ENCODE measurements at places on chromosomes 4 and X.

DNA sequence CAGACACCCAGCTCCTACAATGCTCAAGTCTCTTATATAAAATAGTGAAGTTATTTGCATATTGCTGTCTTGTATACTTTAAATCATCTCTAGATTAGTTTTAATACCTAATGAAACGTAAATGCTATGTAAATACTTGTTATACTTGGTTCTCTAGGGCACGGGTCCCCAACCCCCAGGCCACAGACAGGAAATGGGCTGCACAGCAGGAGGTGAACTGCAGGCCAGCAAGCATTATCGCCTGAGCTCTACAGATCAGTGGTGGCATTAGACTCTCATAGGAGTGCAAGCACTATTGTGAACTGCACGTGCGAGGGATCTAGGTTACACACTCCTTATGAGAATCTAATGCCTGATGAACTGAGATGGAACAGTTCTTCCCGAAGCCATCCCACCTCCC is 395.9 kb upstream of the EMCN start:
- no peak for DNase-seq

DNA sequence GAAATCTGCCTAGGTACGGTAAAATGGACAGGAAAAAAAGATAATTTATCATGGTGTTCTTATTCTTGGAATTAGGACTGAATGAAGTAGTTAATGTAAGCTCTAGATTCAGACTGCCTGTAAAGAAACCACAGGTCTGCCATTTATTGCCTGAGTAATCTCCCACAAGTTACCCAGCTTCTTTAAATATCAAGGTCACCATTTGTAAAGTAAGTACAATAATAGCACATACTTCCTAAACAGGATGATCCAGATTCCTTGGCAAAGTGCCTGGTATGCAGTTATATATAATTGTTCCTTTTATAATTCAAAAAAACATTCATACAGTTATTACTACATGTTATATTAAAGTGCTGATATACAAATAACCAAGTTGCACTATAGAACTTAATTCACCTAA is 368.6 kb downstream of the HNRNPD start:
- no peak for DNase-seq

DNA sequence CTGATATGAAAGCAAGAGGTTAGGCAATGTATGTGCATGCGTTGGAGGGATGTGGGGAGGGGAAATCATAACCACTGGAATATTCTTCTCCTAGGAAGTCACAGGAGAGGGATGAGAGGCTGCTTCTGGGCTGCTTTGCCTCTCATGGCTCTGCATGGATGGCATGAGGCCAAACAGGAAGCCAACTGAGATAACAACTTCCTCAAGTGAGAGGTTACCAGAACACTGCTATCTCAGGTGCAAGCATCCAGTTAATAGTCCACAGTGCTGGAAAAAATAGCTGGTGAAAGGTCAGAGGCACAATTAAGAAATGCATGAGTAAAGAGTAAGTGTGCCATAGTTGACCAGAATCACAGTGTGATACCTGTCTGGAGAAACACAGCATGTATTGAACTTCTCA is 113.3 kb downstream of the ELOVL6 start:
- no peak for DNase-seq

DNA sequence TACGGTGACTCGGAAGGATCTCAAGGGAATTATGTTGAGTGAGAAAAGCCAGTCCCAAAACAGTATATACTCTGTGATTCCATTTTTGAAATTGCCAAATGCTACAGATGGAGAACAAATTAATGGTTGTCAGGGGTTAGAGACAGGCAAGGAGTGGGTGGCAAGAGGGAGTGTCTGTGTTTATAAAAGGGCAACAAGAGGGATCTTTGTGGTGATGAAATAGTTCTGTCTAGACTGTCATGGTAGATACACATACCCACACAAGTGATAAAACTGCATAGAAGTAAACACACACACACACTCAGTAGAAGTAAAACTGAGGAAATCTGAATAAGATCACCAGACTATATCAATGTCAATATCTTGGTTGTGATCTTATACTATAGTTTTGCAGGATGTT is 92.7 kb downstream of the CD99L2 start:
- no peak for DNase-seq

GRCh38 chr4:173343832-173344397 is 9.8 kb upstream of the HMGB2 start:
- no peak for DNase-seq

DNA sequence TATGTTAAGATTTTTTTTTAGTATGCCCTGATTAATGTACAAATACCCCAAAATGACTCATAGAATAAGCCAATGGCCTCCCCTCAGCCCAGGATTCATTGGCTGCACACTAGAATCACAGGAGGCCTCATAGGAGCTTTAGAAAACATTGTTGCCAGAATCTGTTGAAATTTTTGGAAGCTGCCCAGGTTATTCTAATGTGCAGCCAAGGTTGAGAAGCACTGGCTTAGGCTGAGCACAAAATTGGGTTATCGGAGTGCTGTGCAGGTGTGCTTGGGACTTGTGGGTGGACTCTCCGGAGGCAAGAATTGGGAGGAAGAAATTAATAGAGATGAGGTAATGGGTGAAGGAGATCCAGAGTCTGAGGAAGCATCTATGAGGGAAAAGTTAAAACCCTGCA is 41.3 kb upstream of the VCX start:
- DNase-seq = no peak

GRCh38 chr4:165060938-165061337 is 7.3 kb downstream of the TRIM75 start:
- DNase-seq = no peak

DNA sequence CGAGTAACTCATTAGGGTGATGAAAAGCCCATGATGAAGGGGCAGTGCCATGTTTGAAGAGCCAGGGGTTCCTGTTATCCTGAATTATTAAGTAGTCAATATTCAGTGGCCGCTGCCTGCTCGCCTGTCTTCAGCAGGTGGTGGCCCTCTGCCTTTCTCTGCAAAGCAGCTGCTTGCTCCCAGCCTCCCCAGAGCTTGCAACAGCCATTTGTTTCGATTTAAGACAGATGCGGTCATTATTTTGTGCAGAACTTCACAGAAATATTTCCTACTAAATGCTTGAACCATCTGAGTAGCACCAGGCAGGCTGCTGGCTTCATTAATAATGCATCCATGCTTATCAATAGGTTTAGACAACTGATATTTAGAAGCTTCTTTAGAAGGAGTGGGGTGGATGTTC is 104.3 kb upstream of the TTC29 start:
- DNase-seq = no peak

- DNase-seq = no peak
Measured at GRCh38 chrX:147916375-147916968, 4.8 kb downstream of the FMR1 start.

DNA sequence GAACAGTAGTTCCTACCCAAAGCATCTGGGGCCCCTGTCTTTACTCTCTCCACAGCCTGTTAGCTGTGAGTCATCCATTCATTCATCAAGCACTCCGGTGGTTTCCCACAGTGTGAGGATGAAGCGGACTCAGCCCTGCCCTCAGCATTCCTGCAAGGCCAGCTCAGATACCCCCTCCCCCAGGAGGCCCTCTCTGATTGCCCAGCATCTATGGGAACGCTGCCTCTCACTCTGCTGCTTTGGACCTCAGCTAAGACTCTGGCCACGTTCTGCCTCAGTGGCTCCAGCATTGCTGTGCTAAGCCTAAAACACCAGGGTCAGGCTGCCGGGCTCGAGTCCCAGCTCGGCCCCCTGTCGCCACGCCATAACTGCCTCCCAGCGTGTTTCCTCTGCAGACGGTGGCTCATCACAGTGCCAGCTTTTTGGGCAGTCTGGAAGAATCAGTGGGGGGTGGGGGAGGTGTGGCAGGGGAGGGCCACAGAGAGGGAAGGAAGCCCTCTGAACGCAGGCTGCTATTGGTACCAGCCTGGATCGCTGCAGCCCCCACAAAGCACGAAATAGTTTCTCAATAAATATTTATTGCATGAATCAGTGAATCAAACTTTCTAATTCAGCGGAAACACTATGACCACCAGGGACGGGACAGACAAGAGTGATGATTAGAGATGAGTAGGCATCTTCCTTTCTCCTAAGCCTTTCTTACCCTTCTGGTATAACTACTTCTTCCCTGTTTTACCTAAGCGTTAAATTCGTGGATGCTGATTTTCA is 74.4 kb downstream of the SORCS2 start:
- DNase-seq = no peak

DNA sequence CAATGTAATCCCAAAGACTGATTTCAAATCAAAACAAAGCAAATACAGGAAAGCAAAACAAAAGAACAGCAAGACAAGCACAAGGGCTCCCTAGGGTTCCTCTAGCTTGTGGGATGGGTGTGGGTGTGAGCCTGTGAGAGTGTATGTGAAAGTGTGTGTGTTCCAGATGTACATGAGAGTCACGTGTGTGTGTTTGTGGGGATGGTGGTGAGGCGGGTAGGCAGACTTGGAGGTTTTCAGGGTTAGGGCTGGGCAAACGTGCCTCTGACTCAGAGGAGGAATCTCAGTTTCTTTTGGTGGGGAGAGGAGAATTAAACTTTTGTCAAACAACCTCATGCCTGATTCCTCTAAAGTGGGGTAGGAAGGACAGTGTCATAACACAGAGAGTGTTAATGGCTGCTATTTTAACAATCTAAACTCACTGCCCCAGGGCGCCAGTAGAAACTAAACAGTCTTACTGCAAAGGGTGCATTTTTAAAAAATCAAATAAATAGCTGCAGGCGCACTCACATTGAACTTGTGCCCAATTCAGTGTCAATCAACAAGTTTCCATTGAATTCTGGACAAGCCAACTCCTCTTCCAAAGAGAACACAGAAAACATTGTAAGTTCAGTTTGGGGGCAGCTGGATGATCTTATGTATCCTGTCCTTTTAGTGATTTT is 51.8 kb downstream of the CHRDL1 start:
- no peak for DNase-seq

GRCh38 chrX:36434522-36434921 is 515.0 kb downstream of the CFAP47 start:
- no peak for DNase-seq

GRCh38 chr4:140901736-140902336 is 145.7 kb upstream of the TBC1D9 start:
- no peak for DNase-seq

DNA sequence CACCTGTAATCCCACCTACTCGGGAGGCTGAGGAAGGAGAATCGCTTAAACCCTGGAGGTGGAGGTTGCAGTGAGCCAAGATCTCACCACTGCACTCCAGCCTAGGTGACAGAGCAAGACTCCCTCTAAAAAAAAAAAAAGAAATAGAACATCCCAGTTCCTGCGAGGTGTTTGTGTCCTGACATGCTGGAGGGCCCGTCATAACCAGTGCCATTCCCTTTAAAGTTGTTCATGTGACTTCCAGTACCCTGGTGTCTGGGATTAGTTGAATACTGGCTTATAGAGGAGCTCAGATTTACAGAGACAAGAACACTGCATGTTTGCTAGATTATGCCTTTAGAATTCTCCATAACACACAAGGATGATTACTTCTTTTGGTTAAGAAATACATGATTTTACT is 37.6 kb upstream of the TADA2B start:
- no peak for DNase-seq

DNA sequence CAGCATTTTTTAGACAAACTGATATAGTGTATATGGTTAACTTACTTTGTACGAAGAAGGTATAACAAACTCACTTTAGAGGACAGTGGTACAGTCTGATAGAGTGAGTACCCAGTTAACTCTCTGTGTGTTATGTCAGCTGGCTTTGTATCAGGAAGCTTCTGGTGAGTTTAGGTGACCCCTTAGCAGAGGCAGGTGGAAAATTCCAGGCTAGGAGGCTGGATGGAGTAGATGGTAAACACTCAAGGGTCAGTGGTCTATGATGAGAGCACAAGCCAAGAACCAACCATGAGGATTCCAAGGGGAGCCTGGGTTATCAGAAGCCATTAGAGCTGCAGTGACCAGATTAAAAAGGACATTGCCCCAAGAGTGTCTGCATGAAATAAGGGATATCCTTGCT is 227.3 kb upstream of the CENPE start:
- DNase-seq = no peak

DNA sequence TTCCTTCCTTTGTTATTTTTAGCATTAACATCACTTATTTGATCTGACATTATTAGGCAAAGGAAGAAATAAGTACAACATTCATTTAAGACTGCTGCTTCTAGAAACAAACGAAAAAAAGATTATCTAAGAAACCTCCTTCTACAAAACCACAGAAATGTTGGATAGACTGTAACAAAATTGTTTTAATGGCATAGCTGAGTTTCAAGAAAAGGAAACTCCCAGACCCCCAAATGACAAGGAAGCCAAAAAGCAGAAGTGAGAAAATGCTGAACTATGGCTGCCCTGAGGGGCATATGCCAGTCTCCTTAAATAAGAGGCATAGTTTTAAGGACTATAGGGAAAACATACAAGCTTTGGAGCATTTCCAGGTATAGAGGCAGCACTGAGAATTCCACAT is 1431.6 kb upstream of the TENM3 start:
- DNase-seq = no peak
